ENCODE measurements at places on chromosomes 5 and 9.

DNA sequence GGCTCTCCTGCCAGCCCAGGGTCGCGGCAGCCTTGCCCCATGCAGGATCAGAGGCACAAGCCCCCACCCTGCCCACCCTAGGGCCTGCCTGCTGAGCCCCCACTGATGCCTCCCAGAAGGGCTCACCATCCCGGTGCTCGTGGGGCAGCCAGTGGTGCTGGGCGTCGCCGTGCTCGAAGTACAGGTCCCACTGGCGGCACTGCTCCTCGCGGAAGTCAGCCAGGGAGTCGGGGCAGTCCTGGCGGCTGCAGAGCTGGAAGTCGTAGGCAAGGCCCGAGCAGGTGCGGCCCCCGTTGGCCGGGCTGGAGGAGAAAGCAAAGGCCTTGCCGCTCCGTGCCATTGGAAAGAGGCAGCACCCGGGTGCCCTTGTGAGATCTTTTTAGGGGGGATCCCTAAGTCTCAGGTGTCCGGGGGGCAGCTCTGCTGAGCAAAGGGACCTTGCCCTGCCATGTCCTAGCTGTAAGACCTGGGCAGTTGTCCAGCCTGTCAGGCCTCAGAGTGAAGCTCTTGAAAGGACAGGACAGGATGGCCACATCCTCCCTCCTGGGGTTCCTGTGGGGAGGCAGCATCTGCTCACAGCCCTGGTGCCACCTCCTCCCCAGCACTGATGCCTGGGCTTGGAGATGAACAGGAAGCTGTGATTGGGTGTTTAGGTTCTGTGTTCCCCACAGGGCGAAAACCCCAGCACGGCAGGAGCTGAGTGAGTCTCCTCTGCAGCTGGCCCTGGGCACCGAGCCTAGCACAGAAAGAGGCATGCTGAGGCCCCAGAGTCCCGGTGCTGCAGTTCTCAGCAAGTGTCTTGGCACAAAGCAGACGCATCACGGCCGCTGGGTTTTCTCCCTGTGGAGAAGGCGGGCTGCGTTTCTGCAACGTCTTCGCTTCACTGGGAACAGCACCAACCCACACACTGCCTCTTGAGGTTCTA is 77.7 kb downstream of the ZNF354C start:
- DNase-seq, result no peak

GRCh38 chr5:56706504-56706903 is 108.8 kb upstream of the MAP3K1 start:
- no peak for DNase-seq

DNA sequence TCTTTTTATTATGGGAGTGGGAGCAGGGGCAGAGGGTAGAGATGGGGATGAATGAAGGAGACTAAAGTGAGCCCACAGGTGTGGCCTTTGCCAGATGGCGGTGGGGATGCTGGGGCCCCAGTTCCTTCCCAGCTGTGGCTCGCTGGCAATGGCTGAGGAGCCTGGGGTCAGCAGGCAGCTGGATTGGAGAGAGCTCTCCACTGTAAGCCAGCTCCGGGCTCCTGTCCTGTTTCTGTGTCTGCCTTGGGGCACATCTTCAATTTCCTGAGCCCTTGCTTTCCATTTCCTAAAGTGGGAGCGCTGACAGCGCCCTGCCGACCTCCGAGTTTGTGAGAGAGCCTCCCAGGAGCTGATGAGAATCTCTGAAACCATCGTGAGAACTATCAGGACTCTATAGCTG is 75.6 kb upstream of the SPRY4 start:
- no peak for DNase-seq

DNA sequence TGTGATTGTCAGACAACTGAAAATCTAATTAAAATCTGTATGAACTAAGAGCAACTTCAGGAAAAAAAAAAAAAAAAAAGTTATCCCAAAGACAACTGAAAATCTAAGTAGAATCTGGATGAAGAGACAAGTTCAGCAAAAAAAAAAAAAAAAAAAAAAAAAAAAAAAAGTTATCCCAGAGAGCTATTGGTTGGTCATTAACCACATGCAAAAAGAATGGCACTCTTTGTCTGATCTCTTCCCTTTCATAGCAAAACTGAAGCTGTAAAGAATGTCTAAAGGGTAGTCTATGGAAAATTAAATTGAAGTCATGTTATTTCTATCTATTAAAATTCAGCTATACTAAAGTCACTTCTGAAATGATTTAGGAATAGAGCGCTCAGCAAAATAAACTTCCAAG is 32.9 kb downstream of the STRBP start:
- no peak for DNase-seq

- no peak for DNase-seq
Measured at GRCh38 chr9:107554636-107555035, 65.1 kb upstream of the KLF4 start.

DNA sequence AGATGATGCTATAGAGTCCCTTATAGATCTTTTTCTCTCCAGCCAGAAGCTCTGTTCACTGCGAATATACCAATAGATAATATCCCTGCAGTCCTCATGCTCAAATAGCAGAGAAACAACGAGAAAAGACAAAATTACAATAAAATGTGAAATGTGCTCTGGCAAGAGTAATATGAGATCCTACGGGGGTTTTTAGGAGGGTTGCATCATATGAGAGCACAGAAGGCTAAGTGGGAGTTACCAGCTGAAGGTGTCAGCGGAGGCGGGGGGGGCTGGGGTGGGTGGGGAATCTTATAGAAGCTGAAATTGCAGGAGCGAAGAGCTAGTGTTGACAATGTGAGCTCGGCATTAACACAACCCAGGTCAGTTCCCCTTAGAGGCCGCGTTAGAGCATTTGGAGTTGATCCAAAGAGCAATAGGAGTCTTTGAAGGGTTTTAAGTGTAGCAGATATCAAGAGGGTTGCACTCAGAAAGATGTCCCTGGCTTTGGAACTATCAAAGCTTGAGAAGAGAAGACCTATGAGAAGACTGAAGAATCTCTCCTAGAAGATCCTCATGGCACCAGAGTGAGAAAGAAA is 109.7 kb downstream of the BASP1 start:
- no peak for DNase-seq

- DNase-seq, result no peak
Measured at GRCh38 chr9:571066-571465, 270.4 kb upstream of the DMRT1 start.

DNA sequence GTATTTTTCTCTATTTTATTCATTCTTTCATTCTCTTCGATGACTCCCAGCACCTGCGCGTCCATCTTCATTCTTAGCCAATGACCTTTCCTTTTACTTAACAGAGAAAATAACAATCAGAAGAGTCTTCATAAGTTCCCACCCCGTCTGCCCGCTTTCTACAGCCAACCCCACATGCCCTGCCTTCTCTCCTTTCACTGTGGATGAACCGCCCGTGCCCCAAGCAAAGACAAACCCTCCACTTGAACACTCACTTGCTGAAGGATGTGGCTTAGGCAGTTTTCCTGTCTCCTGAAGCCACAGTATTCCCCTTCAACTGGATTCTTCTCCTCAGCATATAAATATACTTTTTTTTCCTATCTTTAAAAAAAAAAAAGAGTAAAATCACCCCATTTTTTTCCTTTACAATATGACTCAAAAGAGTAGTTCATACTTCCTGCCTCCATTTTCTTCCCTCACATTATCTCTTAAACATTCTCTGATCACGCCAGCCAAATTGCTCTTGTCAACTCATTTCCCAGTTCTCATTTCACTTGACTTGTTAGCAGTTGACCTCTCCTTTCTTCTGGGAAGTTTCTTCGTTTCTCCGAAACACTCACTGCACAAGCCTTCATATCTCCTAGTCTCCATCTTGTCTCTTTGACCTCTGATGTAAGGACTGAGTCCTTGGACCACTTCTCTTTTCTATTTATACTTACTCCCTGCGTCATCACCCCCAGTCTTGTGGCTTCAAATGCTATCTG is 11.1 kb downstream of the NIPSNAP3B start:
- no peak for DNase-seq

DNA sequence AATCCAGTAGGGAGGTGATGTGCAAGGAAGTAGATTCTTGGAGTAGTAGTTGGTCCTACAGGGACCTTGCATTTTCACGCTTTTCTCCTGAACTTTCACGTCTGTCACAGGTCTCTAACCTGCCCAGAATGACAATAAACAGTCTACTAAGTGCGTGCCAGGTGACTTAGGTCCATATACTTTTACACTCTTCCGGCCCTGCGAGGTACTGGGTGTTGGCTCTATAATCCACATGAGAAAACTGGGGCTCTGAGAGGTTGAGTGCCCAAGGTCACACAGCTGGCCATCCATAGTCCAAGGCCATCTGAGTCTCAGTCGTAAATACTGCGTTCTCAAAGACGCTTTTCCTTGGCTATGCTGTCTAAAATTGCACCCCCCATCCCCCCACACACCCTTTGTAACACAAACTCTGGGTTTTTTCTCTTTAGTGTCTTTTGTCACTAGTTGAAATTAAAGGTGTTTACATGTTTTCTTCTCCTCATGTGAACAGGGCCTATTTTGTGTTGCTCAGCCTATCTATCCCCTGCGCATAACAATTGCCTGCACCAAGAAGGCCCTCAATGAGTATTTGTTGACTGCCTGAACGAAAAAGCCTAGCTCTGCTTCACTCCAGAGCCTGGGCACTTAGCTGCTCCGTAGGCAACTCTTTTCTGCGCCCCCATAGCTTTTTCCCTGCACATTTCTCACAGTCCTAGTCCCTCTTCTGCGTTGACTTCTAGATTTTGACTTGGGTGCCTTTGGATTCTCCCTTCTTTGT is 943 bp downstream of the SFXN1 start:
- DNase-seq, result no peak

DNA sequence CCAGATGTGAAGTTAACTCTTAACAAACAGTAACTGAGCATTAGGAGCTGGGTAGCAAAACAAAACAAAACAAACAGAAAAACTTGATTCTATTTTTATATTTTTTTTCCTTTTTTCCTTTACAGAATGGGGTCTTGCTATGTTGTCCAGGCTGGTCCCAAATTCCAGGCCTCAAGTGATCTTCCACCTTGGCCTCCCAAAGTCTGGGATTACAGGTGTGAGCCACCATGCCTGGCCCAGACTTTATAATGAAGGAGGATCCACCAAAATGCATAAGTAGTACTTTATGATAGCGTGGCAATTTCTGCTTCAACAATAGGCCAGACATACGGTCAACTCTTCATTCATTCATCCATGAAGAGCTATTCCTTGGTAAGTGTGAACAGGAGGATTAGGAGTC is 5.9 kb upstream of the IQGAP2 start:
- no peak for DNase-seq

DNA sequence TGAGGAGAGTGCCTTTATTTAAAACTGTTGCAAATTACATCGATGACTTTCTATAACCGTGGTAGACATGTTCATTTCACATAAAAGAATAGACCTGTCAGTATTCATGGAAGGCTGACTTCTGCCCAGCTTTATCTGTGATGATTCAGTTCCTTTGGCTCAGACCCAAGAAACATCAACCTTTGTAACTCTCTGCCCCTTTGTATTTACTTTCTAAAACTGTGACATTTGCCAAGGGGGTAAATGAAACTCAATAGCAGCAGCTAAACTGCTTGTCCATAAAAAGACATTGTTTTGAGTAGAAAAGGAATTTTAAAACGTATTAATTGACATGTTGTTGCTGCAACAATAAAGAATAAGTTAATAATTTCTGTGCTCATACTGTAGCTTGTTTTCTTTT is 137.8 kb upstream of the ANKH start:
- DNase-seq, result no peak

DNA sequence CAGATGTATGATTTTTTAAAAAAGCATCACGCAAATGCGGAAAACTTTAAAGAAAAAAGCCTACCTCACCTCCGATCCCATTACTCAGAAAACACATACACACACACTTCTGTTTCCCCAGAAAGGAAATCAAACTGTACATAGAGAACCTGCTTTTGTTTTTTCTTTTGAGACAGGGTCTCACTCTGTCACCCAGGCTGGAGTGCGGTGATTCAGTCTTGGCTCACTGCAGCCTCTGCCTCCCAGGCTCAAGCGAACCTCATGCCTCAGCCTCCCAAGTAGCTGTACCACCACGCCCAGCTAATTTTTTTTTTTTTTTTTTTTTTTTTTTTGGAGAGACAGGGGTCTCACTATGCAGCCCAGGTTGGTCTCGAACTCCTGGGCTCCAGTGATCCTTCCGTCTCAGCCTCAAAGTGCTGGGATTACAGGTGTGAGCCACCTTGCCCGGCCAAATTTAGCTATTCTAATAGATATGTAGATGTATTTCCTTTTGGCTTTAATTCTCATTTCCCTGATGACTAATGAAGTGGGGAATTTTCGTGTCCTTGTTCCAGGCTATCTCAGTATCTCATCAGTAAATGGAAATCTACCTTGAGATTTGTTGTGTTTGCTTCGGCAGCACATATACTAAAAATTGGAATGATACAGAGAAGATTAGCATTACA is 25.7 kb upstream of the EEIG1 start:
- no peak for DNase-seq

- no peak for DNase-seq
Measured at GRCh38 chr5:73901455-73901854, 275.5 kb downstream of the ARHGEF28 start.

DNA sequence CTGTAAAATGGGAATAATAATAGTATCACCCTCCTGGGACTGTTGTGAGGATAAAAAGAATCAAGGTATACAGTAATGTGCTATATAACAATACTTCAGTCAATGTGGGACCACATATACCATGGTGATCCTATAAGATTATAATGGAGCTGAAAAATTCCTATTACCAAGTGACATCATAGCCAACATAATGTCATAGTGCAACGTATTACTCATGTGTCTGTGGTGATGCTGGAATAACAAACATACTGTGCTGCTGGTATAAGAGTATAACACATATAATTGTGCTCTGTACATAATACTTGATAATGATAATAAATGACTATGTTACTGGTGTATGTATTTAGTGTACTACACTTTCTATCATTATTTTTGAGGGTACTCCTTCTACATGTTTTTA is 38.1 kb downstream of the LIFR start:
- DNase-seq, result no peak

DNA sequence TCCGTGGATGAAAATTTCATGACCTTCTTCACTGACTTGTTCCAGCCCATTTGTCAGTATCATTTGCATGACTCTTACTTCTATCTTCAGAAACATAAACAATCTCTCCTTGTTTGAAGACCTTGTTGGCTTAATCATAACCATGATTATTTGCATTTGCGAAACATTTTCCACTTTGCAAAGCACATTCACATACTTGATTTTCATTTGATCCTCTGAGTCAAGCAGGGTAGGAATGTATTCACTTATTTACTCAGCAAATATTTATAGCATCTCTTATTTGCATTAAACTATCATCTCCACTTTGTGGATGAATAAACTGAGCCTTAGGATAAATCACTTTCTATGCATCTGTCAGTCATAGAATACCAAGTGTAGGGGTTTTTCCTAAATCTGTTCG is 343.0 kb upstream of the SGCD start:
- DNase-seq, result no peak

Measured in NK-92 treated with Interleukin-12 subunit alpha and Interleukin-12 subunit beta, amount 100 ng/mL, for 24 hours (cell line).